ENCODE measurements at places on chromosomes 4 and X.

- DNase-seq, result peak; percentile 30
Observed at GRCh38 chrX:50691820-50692219, 122.2 kb downstream of the SHROOM4 start.

DNA sequence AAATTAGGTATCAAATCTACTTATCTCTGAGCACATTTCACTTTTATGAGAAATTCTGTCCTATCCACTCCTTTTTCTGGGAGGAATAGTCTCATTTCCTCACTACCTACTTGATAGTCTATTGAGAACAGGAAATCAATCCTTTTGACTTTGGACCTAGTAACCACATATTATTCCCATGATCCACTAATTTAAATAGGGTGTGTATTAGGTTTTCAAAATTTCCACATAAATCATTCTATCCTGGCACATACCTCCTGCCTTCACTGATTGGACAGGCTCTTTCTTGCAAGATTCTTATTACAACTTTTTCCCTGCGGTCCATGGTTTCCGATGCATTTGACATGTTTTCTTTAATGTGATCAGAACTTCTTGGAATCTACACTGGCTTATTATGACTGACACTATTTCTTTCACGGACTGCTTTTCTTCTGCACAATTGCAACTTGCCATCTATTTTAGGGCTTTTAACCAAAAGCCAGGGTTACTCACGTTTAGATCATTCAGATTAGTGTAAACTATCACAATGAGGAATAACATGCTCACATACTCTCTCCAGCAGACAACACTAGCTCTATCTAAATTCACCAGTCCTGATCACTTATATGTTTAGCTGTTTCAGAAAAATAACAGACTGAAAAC lies 419.9 kb upstream of the SLIT2 start:
- no peak for DNase-seq

- DNase-seq, result no peak
Observed at GRCh38 chr4:74439952-74440351, 5.0 kb upstream of the AREG start.

- no peak for DNase-seq
Observed at GRCh38 chr4:176790398-176790797, 2.3 kb downstream of the VEGFC start.

DNA sequence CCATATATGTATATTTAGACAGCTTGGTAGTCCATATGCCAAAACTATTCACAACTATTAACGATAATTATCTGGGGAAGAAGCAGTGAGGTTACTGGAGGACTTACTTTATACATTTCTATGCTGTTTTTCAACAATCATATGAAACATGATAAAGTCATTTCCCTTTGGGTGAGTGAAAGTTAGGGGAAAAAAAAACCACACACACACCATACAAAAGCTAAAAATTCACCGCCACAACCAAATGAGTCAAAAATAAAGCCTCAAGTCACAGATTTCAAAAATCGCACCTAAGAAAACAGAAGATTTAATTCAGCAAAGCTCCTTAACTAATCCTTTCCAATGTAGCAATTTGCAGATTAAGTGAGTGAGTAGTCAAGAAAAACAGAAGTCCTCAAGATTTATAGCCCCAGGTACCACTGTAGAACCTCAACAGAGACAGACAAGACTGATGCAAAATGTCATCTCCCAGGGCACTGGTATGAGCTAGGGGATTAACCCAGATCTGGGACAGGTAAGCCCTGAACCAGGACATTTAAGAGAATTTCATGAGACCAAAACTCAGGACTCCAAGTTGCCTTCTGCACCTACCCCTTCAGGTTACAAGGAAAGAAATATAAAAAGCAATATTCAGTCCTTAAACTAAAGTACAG lies 35.1 kb downstream of the SYTL4 start:
- no peak for DNase-seq

All from Caki2 (cell line).